ENCODE measurements at places on chromosomes 12 and 14. TPM values are rescaled to one million over a fixed set of nuclear protein-coding genes. Genes with fewer than 3 reads are reported as not detected.

The PRR4 gene
- 1.1 TPM for total RNA-seq

GRCh38 chr12:51217968-51218606 is at the start of gene POU6F1:
TSS of gene POU6F1 (minus strand) at chr12:51218062. CDS start at chr12:51206836, 11,226 bp downstream.
- H3K27ac ChIP-seq, result peak within 1 kb of the TSS; percentile 85
- H3K36me3 ChIP-seq, result no peaks in the 10 kb centered on the region
- H3K27me3 ChIP-seq, result no peaks in the 10 kb centered on the region

GRCh38 chr14:101604228-101604934 is 43.1 kb downstream of the DIO3 start:
- no peak overlapping the region for H3K4me3 ChIP-seq
- H3K27ac ChIP-seq, result no peak overlapping the region
- no peaks in the 10 kb centered on the region for H3K4me1 ChIP-seq
- H3K27me3 ChIP-seq, result peaks cover 15% of the 10 kb centered on the region
- no peak for DNase-seq
- H3K36me3 ChIP-seq, result no peaks in the 10 kb centered on the region

- no peak for DNase-seq
- no peak overlapping the region for H3K4me3 ChIP-seq
Observed at GRCh38 chr12:94702696-94703095, 52.3 kb upstream of the TMCC3 start.

The FOXG1 gene
- not detected for total RNA-seq

DNA sequence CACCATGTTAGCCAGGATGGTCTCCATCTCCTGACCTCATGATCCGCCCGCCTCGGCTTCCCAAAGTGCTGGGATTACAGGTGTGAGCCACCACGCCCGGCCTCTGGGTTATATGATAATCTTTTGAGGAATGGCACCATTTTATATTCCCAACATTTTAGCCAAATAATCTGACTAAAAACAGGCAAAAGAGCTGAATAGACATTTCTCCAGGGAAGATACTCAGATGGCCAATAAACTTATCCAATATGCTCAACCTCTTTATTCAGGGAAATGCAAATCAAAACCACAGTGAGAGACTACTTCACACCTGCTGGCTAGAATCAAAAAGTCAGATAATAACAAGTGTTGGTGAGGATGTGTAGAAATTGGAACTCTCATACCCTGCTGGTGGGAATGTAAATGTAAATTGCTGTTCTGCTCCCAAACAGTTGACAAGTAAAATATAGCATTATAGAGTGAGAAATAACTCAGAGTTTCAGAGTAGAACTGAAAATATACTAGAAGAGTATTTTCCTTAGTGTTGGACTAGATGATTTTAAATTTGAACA is 80.0 kb downstream of the RCOR1 start:
- H3K4me3 ChIP-seq, result no peak overlapping the region
- no peaks in the 10 kb centered on the region for H3K4me1 ChIP-seq
- no peaks in the 10 kb centered on the region for H3K36me3 ChIP-seq
- H3K27ac ChIP-seq, result no peak overlapping the region
- no peaks in the 10 kb centered on the region for H3K27me3 ChIP-seq

DNA sequence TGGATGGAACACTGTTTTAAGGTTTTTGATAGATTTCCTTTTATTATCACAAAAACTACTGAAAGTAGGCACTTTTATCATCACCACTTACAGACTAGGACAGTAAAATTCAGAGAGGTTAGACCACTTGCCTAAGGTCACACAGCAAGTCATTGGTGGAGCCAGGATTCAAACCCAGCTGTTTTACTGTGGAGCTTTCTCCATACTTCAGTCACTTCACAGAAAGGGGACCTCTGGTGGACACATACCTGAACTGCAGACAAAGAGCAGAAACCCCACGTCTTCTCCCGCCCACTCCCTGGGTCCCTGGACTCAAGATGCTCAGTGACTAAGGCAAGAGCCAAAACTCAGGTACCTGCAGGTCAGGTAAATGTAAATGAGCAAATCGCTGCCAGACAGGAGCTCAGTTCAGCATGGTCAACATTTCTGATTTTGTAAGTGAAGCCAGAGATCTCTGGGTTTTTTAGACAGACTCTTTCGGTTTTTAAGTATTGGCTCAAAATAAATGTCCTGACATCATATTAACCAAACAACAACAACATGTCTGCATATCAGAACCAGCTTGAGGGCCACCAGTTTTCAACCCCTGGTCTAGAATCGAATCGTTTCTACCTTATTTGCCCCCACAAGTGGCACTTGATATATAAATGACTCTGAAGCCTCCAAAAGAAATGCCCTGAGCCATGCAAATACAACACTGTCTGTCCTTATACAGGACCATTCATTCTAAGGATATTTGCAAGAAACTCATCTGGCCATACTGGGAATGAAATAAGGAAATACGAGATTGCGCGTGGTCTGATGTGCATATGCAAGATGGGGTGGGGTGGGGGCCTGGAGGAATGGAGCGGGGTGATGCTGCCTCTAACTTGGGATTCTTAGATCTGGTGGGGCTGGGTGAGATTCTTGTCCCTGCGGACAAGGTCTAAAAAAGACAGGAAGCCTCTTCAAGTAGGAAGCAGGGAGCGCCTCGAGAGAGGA is 110.9 kb downstream of the KSR2 start:
- H3K4me3 ChIP-seq, result no peak overlapping the region
- no peak overlapping the region for H3K27ac ChIP-seq
- H3K36me3 ChIP-seq, result no peaks in the 10 kb centered on the region

DNA sequence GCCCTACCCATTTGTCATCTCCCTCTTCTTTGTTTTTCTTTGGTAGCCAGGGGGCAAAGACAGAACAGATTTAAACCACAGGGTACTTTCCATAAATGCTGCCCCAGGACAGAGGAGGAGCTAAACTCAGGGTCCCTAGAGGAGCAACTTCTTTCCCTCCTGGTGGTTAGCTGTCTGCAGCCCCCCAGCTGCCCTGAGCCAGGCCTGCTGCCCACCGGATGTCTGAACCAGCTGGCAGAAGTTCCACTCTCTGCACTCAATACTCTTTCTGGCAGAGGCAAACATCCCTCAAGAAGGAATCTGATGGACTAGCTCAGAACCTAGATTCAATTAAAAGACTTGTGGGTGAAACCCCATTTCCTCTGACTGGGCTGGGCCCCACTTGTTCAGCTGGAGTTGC is 10.7 kb downstream of the VDR start:
- no peak overlapping the region for H3K27ac ChIP-seq
- peaks cover 8% of the 10 kb centered on the region for H3K4me1 ChIP-seq
- H3K4me3 ChIP-seq, result no peak overlapping the region
- H3K27me3 ChIP-seq, result no peaks in the 10 kb centered on the region
- no peaks in the 10 kb centered on the region for H3K36me3 ChIP-seq

DNA sequence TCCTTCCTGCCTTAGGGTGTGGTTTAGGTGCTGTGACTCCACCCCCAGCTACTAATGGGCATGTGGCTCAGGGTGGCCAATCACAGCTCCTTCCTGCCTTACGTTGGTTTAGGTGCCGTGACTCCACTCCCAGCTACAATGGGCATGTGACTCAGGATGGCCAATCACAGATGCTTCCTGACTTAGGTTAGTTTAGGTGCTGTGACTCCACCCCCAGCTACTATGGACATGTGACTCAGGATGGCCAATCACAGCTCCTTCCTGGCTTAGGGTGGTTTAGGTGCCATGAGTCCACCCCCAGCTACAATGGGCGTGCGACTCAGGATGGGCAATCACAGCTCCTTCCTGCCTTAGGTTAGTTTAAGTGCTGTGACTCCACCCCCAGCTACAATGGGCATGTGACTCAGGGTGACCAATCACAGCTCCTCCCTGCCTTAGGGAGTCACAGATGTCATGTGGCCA is 163.9 kb downstream of the TBX5 start:
- DNase-seq, result no peak
- no peaks in the 10 kb centered on the region for H3K4me1 ChIP-seq
- no peak overlapping the region for H3K27ac ChIP-seq
- H3K4me3 ChIP-seq, result no peak overlapping the region

The TAS2R43 gene
- 0.36 TPM for total RNA-seq

GRCh38 chr12:53825246-53826081 is 73.7 kb upstream of the CISTR start:
- peaks cover 87% of the 10 kb centered on the region for H3K4me1 ChIP-seq
- H3K27me3 ChIP-seq, result no peaks in the 10 kb centered on the region
- H3K36me3 ChIP-seq, result no peaks in the 10 kb centered on the region
- no peak overlapping the region for H3K4me3 ChIP-seq
- peak overlapping the region; percentile 99 for H3K27ac ChIP-seq

DNA sequence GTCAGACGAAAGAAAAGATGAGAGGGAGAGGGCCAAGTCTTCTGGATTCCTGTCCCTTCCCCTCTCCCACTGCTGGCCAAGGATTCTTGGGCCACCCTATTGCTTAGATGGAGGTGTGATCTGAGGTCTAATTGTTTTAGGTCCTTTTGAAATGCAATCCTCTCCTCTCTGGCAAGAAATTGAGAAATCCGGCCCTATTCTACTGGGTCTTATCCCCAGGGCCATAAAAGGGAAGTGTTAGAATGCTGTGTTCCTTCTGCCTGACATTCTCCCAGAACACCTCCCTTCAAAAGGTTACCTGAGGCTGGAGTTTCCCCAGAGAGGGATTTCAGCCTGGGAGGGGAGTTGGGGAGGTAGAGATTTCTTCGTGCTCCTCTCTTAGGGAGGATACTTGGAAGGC is 4.4 kb downstream of the WNT5B start:
- no peak for DNase-seq
- peaks cover 4% of the 10 kb centered on the region for H3K4me1 ChIP-seq
- no peaks in the 10 kb centered on the region for H3K27me3 ChIP-seq
- H3K27ac ChIP-seq, result no peak overlapping the region
- no peaks in the 10 kb centered on the region for H3K36me3 ChIP-seq

The TPH2 gene
- not detected for total RNA-seq

- no peaks in the 10 kb centered on the region for H3K4me1 ChIP-seq
- H3K36me3 ChIP-seq, result no peaks in the 10 kb centered on the region
- H3K4me3 ChIP-seq, result no peak overlapping the region
Observed at GRCh38 chr14:82067221-82067875, 533.7 kb upstream of the SEL1L start.

DNA sequence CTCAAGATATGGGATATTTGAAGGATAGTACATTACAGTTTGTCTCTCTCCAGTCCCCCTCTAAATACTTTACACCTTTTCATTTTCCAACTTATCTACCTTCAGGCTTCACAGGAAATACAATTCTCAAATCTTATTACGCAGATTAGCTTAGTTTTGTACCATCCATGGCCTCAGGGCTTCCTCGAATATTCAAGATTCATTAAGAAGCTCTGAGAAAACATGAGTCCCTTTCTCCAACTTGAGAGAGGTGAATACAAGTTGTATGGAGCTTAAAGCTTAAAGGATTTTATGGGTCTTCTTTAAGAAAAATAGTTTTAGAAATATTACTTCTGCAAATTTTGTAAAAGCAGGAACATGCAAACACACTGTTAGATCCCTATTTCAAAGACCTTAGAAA is 1212.5 kb downstream of the GALC start:
- no peak overlapping the region for H3K27ac ChIP-seq
- H3K4me1 ChIP-seq, result no peaks in the 10 kb centered on the region
- no peaks in the 10 kb centered on the region for H3K36me3 ChIP-seq
- no peak for DNase-seq
- no peak overlapping the region for H3K4me3 ChIP-seq
- H3K27me3 ChIP-seq, result no peaks in the 10 kb centered on the region

- H3K4me3 ChIP-seq, result no peak overlapping the region
- no peaks in the 10 kb centered on the region for H3K4me1 ChIP-seq
- no peaks in the 10 kb centered on the region for H3K27me3 ChIP-seq
- H3K27ac ChIP-seq, result no peak overlapping the region
Observed at GRCh38 chr12:112140728-112141127, 15.4 kb downstream of the TRAFD1 start.

- DNase-seq, result no peak
- no peaks in the 10 kb centered on the region for H3K4me1 ChIP-seq
- no peak overlapping the region for H3K27ac ChIP-seq
Observed at GRCh38 chr12:89762498-89763170, 54.0 kb upstream of the ATP2B1 start.

GRCh38 chr14:61218157-61218556 is 63.0 kb downstream of the TMEM30B start:
- no peak overlapping the region for H3K27ac ChIP-seq
- H3K4me1 ChIP-seq, result no peaks in the 10 kb centered on the region
- H3K36me3 ChIP-seq, result no peaks in the 10 kb centered on the region
- peaks cover 3% of the 10 kb centered on the region for H3K27me3 ChIP-seq
- DNase-seq, result no peak

DNA sequence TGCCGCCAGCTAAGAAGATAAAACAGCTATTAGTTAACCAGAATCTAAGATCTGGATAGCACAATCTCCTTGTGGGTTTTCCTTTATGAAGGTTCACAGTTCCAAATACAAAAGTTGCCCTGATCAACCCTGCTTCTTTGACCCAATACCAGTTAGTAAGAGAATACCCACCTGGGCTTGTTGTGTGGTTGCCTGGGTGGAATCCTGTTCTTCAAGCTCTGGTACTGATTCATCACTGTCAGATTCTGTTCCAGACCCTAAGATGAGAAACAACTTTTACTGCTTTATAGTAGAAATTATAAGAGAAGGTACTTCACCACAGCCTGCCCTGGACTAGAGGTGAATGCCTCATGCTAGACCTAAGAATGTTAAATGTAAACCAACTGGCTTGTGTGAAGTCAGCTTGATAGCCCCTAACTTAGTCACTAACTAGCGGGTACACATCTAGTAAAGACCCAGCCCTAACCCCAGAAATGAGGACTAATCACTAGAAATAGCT is 10.6 kb downstream of the NACA start:
- peaks cover 35% of the 10 kb centered on the region for H3K36me3 ChIP-seq
- peaks cover 17% of the 10 kb centered on the region for H3K4me1 ChIP-seq
- H3K27me3 ChIP-seq, result no peaks in the 10 kb centered on the region

- no peaks in the 10 kb centered on the region for H3K36me3 ChIP-seq
- H3K27ac ChIP-seq, result no peak overlapping the region
- H3K4me1 ChIP-seq, result no peaks in the 10 kb centered on the region
- no peak overlapping the region for H3K4me3 ChIP-seq
- no peak for DNase-seq
Observed at GRCh38 chr12:40002178-40003169, 103.4 kb downstream of the SLC2A13 start.

DNA sequence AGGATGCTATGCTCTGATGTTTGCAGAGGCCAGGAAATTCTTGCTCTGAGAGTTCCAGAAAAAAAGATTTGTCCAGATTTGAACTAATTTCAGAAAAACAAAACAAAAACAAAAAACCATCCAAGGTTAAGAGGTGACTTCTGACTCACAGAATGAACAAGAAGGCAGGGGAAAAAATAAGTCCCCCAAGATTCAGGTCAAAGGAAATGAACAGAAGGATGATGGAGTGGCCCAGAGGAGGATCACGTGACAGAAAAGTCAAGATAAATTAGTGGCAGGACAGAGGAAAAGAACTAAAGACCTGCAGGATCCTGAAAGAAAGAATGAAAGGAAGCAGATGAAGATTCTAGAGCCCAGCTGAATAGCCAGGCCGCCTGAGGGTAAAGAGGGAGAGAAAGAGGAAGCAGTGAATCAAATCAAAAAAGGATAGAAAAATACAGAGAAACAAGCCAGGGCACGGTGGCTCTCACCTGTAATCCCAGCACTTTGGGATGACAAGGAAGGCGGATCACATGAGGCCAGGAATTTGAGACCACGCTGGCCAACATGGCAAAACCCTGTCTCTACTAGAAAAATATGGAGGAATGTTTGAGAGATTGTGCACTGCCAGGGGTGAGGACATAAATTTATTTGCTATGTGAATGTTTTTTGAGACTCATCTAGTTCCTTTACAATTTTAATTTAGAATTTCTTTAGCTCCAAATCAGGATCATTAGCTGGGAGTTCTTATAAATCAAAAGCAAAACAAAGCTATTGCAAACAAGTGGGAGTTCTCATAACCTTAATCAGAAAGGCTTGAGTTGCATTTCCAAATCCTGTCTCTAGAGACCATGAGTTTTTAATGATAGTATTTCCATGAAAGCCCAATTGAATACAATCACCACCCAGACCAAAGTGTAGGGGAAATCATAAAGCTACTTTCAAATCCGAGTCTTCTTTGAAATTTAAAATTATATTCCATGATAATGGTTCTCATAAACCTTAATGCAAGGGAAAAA is 217.1 kb upstream of the PLEKHG7 start:
- H3K4me3 ChIP-seq, result no peak overlapping the region
- no peak for DNase-seq
- no peaks in the 10 kb centered on the region for H3K36me3 ChIP-seq
- H3K4me1 ChIP-seq, result no peaks in the 10 kb centered on the region
- H3K27ac ChIP-seq, result no peak overlapping the region

Measured in Panc1 (cell line).